ENCODE measurements at places on chromosomes 16 and 17. TPM values are rescaled to one million over a fixed set of nuclear protein-coding genes. Genes with fewer than 3 reads are reported as not detected.

GRCh38 chr16:11047057-11047456, 102.7 kb downstream of the CLEC16A start:
- DNase-seq: no peak

The KRTAP9-8 gene
- total RNA-seq: not detected

DNA sequence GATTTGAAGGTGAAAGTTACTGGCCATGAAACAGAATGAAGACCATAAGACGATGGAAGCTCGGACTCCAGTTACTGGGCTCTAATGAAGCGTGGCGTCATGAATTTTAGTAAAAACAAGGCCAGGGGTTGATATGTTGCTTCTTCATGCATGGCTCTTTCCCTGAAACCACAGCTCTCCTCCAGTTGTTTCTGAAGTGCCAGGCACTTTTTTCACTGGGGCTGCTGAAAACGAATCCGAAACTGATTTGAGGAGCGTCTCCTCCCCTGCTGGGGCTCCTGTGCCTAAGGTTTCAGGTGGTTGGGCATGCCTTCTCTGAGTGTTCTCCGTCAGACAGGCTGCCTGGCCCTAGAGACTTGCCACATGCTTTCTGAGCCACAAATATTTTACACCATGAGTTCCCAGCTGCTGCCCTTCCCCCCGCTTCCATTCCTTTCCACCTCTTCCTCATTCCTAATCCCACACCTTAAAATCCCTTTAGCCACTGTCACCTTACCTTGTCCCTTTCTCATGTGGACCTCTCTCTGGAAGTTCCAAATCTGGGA, 3.7 kb upstream of the MYL4 start:
- peak; percentile 98 for DNase-seq

DNA sequence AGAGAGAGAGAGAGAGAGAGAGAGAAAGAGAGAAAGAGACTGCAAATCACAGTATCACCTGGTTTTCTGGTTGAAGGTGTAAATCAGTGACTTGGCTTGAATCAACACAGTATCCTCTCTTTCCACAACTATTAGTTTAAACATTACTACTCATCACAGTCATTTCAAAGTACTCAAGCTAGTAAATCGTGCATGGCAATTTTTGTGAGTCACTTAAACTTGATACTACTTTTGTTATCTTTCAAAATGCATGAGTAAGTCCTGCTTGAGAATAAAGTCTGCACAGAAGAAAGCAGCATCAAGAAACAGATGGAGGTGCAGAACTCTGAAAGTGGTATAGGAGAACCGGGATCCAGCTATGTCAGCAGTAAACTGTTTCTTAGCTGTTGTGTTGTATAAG, 535.4 kb downstream of the CDH8 start:
- DNase-seq: no peak

- no peak for DNase-seq
Measured at GRCh38 chr17:81680150-81680549, 3.4 kb downstream of the ARL16 start.

DNA sequence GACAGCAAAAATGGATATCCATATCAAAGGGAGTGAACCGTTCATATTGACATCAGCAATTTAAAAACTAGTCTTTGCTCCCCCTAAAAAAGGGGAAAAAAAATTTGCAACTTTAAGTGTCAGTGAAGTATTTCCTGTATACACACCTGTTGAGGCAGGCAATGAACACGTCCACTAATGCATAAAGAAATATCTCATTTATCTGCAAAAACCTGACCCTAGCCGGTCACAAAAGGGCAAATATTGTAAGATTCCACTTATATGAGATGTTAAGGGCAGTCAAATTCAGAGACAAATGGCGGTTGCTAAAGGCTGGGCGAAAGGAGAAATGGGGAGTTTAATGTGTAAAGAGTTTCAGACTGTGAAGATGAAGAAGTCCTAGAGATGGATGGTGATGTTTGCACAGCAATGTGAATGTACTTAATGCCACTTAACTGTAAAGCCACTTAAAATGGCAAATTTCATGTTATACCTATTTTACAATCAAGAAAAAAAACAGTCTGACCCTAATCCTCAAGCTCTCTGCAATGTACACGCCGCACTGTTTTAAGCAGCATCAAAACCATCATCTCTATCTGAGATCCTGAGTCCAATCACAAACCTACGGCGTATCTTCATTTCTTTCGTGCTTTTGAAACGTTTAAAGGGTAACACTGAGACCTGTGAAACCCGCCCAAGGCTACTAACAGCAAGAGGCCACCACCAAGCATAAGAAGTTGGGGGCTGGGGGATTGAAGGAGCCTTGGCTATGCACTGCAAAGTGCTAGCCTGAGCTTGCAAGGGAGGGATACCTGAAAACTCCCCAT, 1.1 kb downstream of the PARN start:
- no peak for DNase-seq

- DNase-seq: no peak
Measured at GRCh38 chr16:70735141-70735979, 49.5 kb upstream of the MTSS2 start.

- DNase-seq: no peak
Measured at GRCh38 chr17:82837586-82838320, 2.1 kb downstream of the ZNF750 start.

The SLC12A3 gene
- total RNA-seq: 2.4 TPM

DNA sequence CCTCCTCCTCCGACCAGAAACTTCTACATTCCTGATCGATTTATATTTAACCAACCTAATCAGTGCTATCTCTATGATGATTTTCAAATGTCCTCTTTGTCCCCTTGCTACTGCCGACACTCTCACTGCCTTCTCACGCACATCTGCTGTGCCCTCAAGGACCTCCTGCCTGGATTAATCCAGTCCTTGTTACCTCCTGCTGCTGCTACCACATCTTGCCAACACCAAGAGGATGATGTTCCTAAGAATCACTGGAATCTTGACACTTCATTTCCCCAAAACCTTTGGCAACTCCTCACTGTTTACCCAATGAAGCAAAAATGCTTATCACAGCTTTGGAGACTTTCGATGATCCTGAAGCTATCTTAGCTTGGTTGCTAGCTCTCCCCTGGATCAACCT, 287.3 kb upstream of the AXIN2 start:
- DNase-seq: no peak

The SAMD14 gene
- total RNA-seq: 1.2 TPM

- DNase-seq: no peak
Measured at GRCh38 chr16:7339700-7340099, 7.1 kb downstream of the RBFOX1 start.

DNA sequence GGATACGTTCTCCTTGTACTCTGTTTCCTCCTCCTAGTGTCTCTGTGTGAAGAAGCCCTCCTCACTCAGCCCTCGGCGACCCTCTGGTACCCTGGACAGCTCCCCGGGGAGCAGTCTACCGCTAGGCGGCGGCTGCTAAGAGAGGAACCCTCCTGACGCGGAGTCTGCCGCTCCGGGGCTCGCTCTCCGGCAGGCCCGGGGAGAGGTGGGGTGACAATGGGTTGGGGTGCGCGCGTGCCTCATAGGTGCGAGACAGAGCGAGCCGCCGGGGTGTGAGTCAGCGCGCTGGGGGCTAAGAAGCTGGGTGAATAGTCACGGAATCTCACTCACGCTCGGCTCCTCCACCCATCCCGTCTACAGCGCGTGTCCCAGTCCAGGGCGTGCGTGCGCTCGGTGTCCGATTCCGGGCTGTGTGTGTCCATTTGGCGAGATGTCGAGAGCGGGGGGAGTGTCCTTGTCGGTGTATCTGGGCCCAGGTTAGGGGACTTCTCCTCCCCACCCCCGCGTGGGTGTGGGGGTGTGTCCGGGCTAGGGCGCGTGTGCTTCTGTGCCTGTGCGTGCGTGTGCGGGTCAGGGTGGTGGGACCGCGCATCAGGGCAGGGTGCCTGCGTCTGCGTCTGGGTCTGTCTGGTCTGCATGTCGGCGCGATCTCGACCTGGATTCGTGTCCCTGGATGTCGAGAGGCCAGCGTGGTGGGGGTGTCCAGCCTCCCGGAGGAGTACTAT, 577 bp upstream of the HS3ST2 start:
- no peak for DNase-seq

- DNase-seq: no peak
Measured at GRCh38 chr17:40344421-40345160, 19.9 kb downstream of the GJD3 start.

DNA sequence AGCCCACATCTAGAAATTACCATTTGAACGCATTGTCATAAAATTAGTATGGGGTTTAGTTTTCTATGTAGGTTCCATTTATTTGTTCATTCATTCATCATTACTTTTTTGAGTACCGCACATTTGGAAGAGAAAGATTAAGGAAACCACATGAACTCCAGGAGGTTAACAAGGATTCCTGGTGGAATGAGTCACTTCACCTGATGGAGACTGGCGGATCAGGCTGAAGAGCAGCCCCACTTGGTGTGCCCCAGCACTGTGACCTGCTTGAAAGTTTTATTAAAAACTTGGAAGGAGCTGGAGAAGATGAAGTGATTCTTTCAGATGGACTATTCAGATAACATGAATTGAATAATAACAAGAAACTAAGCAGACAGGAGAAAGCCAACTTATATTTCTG, 293.6 kb upstream of the CDH11 start:
- DNase-seq: peak; percentile 16

GRCh38 chr16:75701361-75701760, at the start of gene DUXB:
TSS of gene DUXB (minus strand) at chr16:75701461. CDS start at chr16:75701418, 43 bp downstream.
- DNase-seq: no peak

The NOTUM gene
- 0.05 TPM for total RNA-seq

The RHBDL1 gene
- 1.6 TPM for total RNA-seq

- peak; percentile 28 for DNase-seq
Measured at GRCh38 chr17:77185137-77185536, 44.4 kb downstream of the SEC14L1 start.

- no peak for DNase-seq
Measured at GRCh38 chr16:56360117-56361008, 65.0 kb downstream of the AMFR start.

DNA sequence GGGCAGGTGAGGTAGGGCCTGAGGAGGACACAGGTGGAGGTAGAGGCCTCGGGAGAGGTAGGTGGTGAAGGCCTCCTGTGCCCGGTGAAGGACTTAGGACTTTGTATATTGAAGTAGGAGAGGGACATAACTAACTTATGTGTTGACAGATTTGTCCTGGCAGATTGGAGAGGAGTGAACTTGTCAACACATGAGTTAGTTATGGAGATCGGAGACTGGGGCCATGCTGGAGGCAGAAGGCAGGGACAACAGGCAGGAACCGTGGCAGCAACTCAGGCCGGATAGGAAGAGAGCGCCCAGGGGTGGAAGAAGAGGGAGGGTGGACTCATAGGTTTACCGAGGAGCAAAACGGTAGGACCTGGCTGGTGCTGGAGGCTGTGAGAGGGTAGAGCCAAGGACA, 18.4 kb downstream of the GLP2R start:
- DNase-seq: no peak

The AGRP gene
- total RNA-seq: not detected

- no peak for DNase-seq
Measured at GRCh38 chr16:50274326-50275097, 8.2 kb downstream of the ADCY7 start.

GRCh38 chr16:57778658-57779057, 23.6 kb downstream of the KIFC3 start:
- no peak for DNase-seq

DNA sequence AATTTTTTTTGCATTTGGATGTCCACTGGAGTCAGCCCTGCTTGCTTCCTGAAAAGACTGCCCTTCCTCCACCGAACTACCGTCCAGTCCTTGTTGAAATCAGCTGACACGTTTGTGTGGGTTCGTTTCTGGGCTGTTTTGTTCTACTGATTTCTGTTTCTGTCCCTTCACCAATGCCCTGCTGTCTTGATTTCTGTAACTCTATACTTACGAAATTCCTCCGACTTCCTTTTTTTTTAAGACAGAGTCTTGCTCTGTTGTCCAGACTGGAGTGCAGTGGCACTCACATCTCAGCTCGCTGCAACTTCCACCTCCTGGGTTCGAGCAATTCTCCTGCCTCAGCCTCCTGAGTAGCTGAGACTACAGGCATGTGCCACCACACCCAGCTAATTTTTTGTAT, 8.4 kb upstream of the GAA start:
- DNase-seq: no peak

DNA sequence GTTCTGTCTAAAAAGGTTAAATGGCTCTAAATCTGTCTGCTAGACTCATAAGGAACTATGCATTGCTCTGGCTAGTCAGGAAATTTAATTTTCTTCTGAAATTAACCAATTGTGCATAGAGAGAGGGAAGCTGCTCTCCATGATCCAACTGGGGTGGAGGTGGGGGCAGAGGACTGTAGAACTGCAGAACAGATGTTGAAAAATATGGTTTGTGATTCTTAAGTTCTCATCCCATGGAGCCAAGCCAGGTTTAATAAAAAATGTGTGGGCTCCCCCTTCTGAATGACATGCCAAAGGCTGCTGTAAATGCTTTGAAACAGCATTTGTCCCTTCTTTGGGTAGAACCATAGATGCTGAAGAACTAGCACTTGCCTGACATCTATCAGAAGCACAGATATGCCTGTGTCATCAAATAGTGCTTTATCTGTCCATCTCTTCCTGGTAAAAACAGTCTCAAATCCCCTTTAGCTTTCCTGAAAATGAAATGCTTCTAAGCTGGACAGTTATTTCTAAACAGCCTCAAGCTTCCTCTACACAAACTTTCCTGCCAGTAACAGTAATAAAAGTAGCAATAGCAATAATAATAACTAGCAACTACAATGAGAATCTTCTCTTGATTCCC, 221.4 kb downstream of the CDH8 start:
- DNase-seq: no peak

DNA sequence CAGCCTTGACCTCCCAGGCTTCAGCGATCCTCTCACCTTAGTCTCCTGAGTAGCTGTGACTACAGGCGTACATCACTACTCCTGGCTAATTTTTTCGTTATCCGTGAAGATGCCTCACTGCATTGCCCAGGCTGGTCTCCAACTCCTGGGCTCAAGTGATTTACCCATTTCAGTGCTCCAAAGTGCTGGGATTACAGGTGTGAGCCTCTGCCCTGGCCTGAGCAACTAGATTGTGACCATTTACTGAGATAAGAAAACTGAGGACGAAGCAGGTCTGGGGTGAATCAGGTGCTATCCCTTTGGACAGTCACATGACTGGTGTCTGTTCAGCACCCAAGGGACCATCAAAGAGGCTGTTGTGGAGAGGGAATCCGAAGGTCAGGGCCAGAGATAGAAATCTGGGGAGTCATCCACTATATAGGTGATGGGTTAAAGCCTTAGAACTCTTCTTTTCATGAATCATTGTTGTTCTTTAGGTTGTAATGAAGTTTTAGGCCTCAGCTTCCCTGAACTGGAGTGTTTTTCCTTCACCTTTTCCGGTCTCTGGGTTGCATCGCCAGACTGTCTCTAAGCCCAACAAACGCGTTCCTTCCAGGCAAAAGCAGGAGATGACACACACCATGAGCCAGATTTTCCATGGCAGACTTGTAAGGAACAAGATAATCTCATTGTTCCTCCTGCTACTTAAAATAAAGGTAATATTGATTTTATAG, 62.5 kb downstream of the FTO start:
- DNase-seq: no peak

The HS3ST6 gene
- not detected for total RNA-seq

- DNase-seq: no peak
Measured at GRCh38 chr16:79528338-79528737, 72.2 kb downstream of the MAF start.

DNA sequence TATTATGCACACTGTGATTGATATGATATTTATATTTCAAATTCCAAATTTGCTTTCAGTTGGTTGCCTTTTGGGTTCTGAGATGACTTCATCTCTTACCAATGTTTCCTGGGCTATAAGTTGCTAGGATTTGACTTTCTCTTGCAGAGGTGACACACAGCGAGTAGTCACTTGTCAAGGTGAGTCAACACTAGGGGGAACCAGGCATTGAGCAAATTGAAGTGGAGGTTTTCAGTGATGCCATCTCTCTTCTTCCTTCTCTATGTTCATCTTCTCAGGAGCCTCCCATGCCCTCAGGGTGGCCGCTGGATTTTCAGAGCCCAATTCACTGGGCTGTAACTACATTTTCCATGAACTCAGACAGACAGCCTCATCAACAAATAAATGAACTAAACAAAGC, 6.0 kb upstream of the CPD start:
- DNase-seq: peak; percentile 72

The CIBAR2 gene
- not detected for total RNA-seq

Measured in renal cortical epithelial cell (primary cell).